ENCODE measurements at places on chromosomes 2 and 18.
A peak's percentile ranks its signal among the peaks of the same experiment; 100 is the strongest.

- DNase-seq = peak; percentile 8
These were observed 475 bp downstream of the SLC4A1AP start for GRCh38 chr2:27664154-27664574.

- DNase-seq = no peak
These were observed 23.0 kb upstream of the HS6ST1 start for GRCh38 chr2:128341621-128342020.

DNA sequence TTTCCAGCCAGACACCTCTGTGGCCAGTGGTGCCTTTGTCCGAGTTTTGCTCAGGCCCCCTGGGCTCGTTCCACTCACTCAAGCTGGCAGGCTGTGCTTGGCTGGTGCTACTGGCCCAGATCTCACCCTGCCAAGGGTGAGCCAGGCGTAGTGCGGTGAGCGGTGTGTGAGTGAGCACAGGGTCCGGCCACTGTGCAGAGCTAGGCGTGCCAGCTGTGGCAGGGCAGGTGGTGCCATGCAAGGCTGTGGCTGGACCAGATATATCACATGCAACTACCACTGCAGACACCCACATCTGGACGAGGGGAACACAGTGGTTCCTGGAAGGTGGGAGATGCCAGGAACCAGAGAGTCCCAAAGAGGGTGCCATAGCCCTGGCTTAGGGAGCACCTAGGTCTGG lies 70.1 kb downstream of the SRBD1 start:
- DNase-seq = no peak

DNA sequence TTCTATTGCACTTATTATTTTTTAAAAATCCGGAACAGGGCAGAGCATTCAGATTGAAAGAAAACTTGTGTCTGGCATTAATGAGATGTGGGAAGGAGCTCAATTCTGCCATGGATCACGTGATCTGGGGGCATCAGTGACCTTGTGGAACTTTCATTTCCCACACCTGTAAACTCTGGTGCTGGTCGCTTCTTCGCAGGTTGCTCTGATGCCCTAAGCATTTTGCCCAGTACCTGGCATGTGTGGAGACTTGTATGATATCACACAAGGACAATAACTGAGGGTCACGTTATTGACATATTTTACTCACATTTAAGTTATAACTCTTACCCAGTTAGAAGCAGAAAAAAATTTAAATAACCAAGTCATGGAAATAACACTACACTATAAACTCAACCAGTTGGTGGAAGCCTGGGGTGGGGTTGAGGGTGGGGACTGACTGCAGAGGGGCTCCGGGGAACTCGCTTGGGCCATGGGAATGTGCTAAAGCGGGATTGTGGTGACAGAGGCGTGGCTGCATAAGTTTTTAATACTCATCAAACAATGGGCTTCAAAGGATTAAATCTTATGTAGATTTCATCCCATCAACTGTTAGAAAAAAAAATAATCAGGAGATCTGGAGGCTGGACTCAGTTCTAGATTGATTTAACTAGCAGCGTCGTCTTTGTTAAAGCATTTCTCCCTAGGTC lies 36.5 kb downstream of the ST3GAL5 start:
- no peak for DNase-seq
